ENCODE measurements at places on chromosomes 1 and 21.

DNA sequence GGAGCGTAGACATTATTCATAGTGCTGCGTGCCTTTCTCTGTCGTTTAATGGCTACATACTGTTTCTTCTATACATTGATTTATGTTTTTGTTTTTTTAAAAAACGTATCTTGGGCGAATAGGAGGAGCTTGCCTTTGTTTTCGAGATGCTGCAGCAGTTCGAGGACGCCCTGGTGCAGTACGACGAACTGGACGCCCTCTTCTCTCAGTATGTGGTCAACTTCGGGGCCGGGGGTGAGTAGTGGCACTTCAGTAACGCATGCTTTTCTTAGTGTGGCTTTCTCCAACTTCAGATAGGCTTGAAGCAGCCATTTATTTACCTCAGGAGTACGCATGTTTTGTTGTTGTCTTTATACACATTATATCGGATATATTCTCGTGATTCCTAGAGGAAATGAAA is 46.9 kb downstream of the TRAPPC10 start:
- DNase-seq, result no peak

DNA sequence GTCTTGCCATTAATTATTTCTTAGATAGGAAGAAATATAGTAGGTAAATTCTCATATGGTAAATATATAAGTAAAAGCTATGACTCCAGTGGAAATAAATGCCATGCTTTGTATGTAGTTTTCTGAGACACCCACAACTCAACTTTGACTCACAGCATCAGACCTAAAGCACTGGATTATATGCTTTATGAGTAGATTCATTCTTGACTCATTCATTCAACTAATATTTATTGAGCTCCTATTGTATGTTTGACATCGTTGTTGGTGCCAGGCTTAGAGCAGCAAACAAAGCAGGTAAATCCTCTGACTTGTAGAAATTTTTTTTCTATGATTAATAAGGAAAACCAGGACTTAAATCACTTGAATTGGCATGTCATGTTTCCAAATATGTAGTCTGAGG is 211.4 kb downstream of the PTPRC start:
- no peak for DNase-seq

DNA sequence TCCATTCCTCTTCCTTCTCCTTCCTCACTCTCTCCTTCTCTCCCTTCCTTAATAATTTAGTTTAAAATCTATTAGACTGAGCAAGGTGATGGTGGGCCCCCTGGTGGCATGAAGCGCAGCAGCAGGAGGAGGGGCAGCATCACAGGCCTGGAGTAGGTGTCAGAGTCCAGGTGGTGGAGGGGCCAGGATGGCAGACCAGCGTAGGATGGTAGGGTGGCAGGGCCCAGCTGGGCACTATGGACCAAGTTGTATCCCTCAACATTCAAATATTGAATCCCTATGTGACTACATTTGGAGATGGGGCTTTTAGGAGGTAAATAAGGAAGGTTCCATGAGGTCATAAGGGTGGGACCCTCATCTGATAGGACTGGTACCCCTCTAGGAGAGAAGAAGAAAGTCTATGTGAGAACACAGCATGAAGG is 61.0 kb downstream of the WDR4 start:
- peak; percentile 72 for DNase-seq

- no peak for DNase-seq
Observed at GRCh38 chr1:62732331-62732730, 44.1 kb upstream of the DOCK7 start.

GRCh38 chr1:27569506-27570291 is 34.2 kb downstream of the AHDC1 start:
- DNase-seq, result no peak

DNA sequence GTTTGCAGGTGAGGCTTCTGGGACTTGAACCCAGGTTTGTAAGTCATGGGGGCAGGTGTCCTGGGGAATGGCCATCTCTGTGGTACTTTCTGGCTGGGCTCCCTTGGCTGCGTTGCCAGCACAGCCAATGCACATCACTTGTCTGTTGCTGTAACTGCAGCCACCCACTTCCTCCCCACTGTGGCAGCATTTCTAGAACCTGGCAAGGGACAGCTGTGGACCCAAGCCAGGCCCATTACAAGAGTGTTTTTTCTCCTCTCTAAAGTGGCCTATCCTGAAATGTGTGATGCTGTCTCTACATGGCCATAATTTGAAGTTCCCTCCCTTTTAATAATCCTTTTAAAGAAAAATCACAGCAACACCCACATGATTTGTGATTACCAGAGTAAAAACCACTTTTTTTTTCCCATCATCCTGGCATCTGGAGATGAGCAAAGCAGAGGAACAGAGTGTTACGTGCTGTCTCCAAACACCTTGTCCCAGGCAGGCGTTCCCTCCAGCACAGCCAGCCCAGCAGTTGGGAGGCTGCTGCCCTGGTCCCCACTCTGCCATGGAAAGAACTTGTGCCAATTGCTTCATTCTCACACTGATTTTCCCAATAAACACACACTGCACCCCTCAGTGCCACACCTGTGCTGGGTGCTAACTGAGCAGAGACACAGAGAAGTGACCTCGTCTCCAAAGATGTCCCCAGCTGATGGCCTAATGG is 360.6 kb upstream of the USP24 start:
- no peak for DNase-seq

DNA sequence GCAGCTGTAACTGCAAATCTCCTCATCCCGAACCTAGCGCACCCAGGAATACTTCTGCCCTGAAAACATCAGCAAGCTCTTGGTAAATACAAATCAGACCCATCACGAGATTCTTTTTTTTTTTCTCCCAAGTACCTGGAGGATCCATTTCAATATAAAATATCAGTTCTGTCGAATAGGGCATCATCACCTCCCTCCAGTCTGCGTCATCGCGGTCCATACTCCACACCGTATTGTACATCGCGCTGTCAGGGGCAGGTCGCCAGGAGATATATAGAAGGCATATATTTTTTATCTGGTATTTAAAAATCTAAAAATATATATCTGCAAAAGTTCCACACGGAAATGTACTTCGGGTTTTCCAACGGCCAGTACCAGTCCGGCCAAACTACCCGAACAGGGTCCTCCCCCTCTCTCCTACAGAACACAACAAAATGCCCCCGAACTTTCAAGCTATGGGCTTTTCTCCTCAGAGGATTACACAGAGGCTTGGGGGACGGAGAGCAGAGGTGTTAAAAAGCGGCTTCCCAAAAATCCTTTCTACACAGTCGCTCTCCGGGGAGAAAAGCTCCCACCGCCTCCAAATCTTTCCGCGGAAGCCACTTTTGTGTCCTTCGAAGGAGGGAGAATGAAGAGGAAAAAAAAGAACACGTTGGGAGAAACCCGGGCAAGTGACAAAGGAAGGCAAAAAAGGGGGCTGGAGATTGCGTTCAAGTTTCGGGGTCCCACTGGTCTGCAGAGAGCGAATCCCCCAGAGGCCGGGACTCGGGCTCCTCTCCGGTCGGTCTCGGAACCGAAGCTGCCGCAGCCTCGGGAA is 509 bp downstream of the PIK3R3 start:
- DNase-seq, result peak; percentile 39

GRCh38 chr1:36857754-36858153 is 176.6 kb downstream of the GRIK3 start:
- DNase-seq, result no peak

DNA sequence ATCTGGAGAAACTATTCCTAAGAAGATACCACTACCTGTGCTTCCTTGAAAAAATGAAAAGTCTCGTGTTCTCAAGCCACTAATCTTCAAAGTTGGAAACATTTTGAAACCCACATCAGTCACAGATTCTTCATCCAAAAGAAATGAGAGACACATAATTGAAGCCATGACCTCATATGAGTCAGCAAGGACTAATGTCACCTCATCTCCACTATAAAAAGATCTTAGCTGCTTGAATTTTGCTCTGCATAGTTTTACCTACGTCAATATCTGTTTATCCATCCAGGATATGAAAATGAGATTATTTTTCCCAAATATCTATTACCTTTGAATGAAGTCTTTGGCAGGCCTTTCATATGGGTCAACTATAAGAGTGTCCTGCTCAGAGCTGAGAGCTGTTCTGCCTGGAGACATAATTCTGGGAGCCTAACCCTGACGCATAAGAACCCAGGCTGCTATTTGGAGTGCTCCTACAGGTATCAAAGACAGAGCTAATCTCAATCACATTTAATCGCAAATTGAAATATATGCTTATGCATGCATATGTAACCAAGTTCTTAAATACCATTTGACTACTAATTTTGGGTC is 312.5 kb upstream of the PKN2 start:
- no peak for DNase-seq

DNA sequence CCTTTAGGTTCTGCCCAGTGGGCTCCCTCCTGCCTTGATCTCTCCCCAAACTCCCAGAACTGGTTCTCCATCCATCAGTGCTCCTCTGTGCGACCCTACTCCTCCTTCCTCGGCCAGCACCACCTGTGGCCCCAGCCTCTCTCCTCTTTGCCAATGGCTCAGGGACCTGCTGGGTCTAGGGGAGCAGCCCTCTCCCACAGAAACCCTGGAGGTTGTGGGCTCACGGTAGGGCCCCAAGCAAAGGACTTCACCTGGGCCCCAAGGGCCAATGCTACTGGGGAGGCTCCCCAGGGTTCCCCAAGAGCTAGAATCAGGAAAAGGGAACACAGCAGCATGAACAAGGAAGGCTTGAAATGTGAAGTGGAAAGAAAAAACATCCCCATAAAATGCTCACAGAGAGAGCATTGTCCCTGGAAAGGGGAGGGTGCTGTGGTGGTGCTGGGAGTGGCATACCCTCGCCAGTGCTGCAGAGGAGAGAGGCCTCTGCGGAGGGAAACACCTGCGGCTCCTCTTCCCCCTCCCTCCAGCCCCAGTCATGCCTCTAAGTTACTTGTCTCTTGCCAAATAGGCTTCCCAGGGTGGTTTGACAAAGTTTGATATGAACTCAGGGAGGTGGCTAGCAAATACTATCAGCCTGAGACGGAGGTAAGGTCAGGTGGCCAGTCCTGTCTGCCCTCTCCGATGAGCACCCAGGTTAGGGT is 2.5 kb downstream of the TMEM63A start:
- DNase-seq, result peak; percentile 59

GRCh38 chr1:211920602-211921226 is 90.2 kb upstream of the LPGAT1 start:
- no peak for DNase-seq

DNA sequence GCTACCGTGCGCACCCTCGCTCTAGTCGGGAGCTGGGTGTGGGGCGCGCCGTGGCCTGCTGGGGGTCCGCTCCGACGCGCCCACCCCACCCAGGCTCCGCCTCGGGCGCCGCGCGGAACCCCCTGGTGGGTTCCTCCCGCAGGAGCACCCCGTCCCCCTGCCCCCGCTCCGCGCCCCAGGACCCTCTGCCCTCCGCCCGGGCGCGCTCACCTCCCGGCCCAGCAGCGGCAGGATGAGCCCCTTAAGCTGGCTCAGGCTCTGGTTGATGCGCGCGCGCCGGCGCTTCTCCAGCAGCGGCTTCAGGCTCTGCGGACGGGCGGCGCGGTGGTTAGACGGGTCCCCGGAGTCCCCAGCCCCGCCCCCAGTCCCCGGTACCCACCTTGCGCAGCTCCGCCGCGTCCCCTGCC is 319 bp downstream of the HES2 start:
- DNase-seq, result peak; percentile 42

- no peak for DNase-seq
Observed at GRCh38 chr1:87064986-87065385, 150.6 kb downstream of the HS2ST1 start.

GRCh38 chr1:35454176-35454575 is 103.0 kb downstream of the KIAA0319L start:
- no peak for DNase-seq

DNA sequence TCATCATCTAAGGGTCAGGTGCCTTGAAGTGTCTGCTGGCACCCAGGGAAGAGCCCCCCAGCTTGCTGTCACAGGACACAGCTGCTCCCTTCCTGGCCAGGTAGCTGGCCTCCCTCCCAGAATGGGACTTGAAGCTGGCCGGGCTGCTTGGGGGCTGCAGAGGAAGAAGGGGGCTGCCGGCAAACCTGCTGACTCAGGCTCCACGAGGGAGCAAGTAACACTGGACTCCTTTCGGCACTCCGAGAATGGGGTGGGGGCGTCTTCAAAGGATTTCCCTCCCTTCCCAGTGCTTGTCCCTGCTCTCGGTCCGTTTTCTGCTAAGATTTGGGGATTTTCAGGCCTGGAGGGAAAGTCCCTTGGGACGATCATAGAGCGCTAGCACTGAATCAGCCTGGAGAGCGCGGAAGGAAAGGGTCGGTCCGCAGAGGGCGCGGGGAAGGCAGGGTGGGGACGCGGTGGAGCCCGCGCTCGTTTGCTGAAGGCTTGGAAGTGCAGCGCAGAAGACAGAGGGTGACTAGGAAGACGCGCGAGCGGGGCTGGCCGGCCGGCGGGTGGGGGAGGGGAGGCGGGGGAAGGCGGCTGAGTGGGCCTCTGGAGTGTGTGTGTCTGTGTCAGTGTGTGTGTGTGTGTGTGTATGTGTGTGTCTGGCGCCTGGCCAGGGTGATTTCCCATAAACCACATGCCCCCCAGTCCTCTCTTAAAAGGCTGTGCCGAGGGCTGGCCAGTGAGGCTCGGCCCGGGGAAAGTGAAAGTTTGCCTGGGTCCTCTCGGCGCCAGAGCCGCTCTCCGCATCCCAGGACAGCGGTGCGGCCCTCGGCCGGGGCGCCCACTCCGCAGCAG is at the start of gene CSF1:
CSF1 (plus strand) TSS at position 727 of the 840 bp plus-strand sequence. CDS start 175 bp downstream, outside the sequence.
- DNase-seq, result peak; percentile 67

DNA sequence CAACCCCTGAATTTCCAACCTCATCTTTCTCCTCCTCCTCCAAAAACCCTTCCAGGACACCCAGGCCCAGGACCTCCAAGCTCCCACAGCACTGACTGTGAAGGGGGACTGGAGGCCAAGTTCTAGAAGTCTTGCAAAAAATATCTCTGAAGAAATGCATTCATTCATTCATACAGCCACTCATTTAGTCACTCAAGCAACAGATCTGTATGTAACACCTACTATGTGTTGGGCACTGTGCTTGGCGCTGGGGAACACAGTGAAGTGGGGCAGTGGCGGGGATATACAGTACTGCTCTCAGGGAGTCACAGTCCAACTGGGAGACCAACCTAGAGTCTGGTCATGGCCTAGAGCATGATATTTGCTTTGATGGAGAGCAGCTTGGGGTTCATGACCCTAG is 15.3 kb upstream of the TNFRSF1B start:
- DNase-seq, result no peak

GRCh38 chr21:38234395-38235142 is 22.2 kb upstream of the KCNJ15 start:
- DNase-seq, result no peak

DNA sequence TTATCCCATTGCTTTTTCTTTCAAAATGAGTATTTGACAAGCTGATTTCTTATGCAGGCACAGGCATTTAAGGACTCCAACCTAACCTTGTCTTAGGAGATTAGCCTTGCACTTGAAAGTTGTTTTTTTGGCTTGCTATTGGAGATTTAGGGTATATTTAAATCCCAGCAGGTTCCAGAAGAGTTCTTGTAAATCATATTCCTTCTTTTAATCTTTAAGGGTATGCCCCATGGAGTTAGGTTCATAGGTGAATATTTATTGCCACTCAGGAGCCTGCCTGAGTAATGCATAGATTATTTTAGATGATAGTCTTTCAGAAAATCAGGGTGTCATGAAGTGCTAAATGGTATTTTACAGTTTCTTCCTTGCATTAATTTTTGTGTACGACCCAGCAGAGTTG is 146.5 kb downstream of the PATJ start:
- DNase-seq, result no peak

- DNase-seq, result no peak
Observed at GRCh38 chr1:235919833-235920441, 53.2 kb upstream of the LYST start.

Data from activated naive CD4-positive, alpha-beta T cell treated with anti-CD3 and anti-CD28 coated beads, Interleukin-2, amount 10 ng/mL, durations not matched to agents 7 days and 5 days (primary cell).